ENCODE measurements at places on chromosomes 12 and 14. TPM values are rescaled to one million over a fixed set of nuclear protein-coding genes. Genes with fewer than 3 reads are reported as not detected.

- no peak overlapping the region for H3K27ac ChIP-seq
- H3K4me1 ChIP-seq = no peaks in the 10 kb centered on the region
- no peak for DNase-seq
- no peak overlapping the region for H3K4me3 ChIP-seq
- no peaks in the 10 kb centered on the region for H3K27me3 ChIP-seq
- H3K36me3 ChIP-seq = no peaks in the 10 kb centered on the region
Observed at GRCh38 chr14:104441275-104442106, 138.1 kb upstream of the C14orf180 start.

The BICDL1 gene
- total RNA-seq = not detected

DNA sequence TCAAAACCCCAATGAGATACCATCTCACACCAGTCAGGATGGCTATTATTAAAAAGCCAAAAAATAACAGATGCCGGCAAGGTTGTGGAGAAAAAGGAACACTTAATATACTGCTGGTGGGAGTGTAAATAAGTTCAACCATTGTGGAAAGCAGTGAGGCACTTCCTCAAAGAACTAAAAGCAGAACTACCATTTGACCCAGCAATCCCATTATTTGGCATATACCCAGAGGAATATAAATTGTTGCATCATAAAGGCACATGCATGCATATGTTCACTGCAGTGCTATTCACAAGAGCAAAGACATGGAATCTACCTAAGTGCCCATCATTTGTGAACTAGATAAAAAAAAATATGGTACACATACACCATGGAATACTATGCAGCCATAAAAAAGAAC is 59.9 kb downstream of the MGST1 start:
- H3K27me3 ChIP-seq = no peaks in the 10 kb centered on the region
- no peak overlapping the region for H3K4me3 ChIP-seq
- no peak for DNase-seq

DNA sequence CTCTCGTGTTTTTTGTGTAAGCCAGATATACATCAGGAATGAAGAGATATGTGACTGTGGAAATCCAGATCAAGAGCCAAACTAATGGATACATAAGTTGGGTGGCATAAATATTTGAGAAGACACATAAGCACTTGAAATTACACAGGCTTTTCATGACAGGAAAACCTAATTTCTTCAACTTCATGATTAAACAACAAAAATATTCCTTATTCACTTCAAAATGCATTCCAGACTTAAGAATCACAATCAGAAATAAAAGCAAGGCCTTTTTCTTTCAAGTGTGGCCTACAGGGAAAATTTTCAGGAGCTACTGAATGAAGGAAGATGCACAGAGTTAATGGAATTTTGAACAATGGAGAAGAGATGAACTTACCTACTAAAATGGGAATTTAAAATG is 515.6 kb downstream of the FOXG1 start:
- DNase-seq = peak; percentile 50
- H3K27ac ChIP-seq = no peak overlapping the region
- no peaks in the 10 kb centered on the region for H3K4me1 ChIP-seq
- no peaks in the 10 kb centered on the region for H3K27me3 ChIP-seq

GRCh38 chr14:71566276-71566675 is 366.0 kb upstream of the RGS6 start:
- H3K27me3 ChIP-seq = no peaks in the 10 kb centered on the region
- no peak for DNase-seq
- no peaks in the 10 kb centered on the region for H3K36me3 ChIP-seq
- H3K4me3 ChIP-seq = no peak overlapping the region
- no peak overlapping the region for H3K27ac ChIP-seq

GRCh38 chr14:79656056-79656455 is 555.2 kb downstream of the DIO2 start:
- H3K27ac ChIP-seq = no peak overlapping the region
- H3K36me3 ChIP-seq = no peaks in the 10 kb centered on the region
- no peak for DNase-seq
- no peak overlapping the region for H3K4me3 ChIP-seq

GRCh38 chr14:102570334-102570995 is 22.0 kb upstream of the RCOR1 start:
- H3K36me3 ChIP-seq = no peaks in the 10 kb centered on the region
- H3K27ac ChIP-seq = no peak overlapping the region
- no peak overlapping the region for H3K4me3 ChIP-seq

All from IMR-90 (cell line).